Gastrocnemius medialis (tissue), 4 donors: ENCODE measurements at places on chromosomes 3 and 15.

DNA sequence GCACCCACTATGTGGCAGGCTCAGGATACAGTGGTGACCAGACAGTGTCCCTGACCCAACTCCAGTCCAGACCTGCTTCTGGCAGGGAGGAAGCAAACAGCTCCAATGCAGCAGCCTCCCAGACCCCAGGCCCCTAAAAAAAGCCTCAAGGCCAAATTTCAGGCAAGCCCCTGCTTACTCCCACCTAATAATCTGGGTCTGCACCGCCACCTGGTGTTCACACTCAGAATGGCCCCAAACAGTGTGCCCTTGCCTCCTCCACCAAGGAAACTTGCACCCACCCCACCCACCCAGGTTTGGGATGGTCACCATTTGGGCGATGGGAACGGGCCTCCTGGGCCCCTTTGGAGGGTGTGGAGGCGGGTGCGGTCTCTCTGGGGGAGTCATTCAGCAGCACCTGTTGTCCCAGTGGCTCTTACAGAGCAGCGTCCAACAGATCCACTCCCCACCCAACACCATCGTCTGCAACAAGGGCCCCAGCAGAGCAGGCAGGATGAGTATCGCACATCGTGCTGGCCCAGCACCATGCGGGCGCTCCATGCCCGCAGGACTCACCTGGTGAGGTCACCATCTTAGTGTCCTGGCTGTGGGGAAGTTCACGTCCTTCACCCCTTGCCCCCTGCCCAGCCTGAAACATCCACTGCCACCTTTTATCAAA, 17.3 kb downstream of the C3orf18 start:
- H3K4me3 ChIP-seq = no peak overlapping the region
- H3K36me3 ChIP-seq = no peaks in the 10 kb centered on the region
- no peaks in the 10 kb centered on the region for H3K4me1 ChIP-seq

- DNase-seq = no peak
- no peak overlapping the region for H3K27ac ChIP-seq
- no peaks in the 10 kb centered on the region for H3K36me3 ChIP-seq
- no peaks in the 10 kb centered on the region for H3K4me1 ChIP-seq
- H3K27me3 ChIP-seq = no peaks in the 10 kb centered on the region
These were observed 15.6 kb downstream of the RCCD1 start for GRCh38 chr15:90970274-90970673.

DNA sequence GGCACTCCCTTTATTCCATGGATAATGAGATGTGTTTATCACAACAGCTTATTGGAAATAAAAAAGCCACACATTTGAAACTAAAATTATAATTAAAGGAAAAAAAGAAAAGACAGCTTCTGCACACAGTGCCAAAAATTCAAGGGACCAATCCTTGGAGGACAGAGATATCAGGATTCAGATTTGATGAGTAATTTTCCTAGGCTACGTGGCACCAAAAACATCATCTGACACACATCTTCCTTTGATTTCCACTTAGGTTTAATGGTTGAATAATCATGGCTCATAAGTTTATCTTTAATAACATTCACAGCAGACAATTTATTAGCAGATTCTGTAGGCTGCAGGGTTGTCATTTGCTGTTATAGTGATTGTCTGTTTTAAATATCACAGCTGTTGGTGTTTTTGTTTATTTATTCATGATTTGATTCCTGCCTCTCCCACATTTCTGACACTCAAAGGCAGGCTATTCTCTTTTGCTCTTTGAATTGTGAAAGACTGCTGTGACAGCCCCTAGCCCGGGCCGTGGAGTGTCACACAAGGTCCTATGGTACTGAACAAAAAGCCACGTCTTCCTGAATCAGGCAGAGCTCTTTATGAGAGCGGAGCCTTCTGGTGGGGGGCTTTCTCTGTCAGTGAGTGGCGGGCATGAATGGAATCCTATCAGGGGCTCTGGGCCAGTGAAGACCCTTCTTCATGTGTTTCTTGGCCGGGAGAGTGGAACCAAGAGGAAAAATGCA, 708.5 kb downstream of the SQOR start:
- DNase-seq = no peak
- no peak overlapping the region for H3K4me3 ChIP-seq
- no peaks in the 10 kb centered on the region for H3K27me3 ChIP-seq
- H3K4me1 ChIP-seq = no peaks in the 10 kb centered on the region

DNA sequence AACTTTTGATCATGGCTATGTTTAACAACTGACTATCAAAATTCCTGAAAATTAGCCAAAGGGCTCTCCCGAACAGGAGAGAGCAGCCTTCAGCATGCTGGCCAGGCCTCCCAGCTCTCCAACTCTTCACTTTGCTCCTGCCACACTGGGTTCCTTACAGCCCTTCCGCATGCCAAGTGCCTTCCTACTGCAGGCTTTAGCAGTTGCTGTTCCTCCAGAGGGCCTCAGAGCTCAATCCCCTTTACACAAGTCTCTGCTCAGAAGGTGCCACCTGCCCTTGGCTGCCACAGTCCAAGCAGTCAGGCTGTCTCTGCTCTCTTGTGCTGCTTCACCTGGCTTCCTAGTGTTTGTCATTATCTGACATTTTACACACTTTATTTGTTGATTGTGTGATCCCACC, 553.1 kb upstream of the PPP2R3A start:
- no peak overlapping the region for H3K27ac ChIP-seq
- H3K4me1 ChIP-seq = no peaks in the 10 kb centered on the region

- no peak overlapping the region for H3K27ac ChIP-seq
- H3K4me1 ChIP-seq = no peaks in the 10 kb centered on the region
- H3K27me3 ChIP-seq = no peaks in the 10 kb centered on the region
These were observed 273.2 kb upstream of the TOPAZ1 start for GRCh38 chr3:43968465-43968864.

GRCh38 chr3:166836836-166837235, 543.3 kb downstream of the ZBBX start:
- no peaks in the 10 kb centered on the region for H3K27me3 ChIP-seq
- H3K27ac ChIP-seq = no peak overlapping the region
- H3K36me3 ChIP-seq = no peaks in the 10 kb centered on the region
- no peak overlapping the region for H3K4me3 ChIP-seq

GRCh38 chr3:194758716-194759115, 73.0 kb downstream of the FAM43A start:
- no peak overlapping the region for H3K27ac ChIP-seq
- DNase-seq = no peak
- H3K4me1 ChIP-seq = peaks cover 9% of the 10 kb centered on the region
- H3K36me3 ChIP-seq = no peaks in the 10 kb centered on the region
- no peaks in the 10 kb centered on the region for H3K27me3 ChIP-seq
- no peak overlapping the region for H3K4me3 ChIP-seq

DNA sequence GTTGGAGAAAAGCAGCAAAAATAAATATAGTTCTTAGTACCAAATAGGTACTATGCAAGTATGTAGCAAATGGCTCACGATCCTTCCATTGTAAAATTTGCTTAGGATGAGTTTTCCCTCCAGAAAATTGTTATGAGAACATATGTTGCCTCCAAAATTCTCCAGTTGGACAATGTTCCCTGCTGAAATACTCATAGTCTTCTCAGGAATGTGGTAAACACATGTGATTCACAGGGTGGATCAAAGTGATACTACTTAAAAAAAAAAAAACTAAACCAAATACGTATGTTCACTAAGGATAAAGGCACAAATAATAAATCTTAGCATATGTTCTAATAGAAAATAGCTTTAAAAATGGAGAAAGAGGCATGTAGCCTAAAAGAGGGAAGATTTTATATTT, 84.3 kb upstream of the ZNF385D start:
- no peaks in the 10 kb centered on the region for H3K27me3 ChIP-seq
- no peak overlapping the region for H3K4me3 ChIP-seq
- peaks cover 4% of the 10 kb centered on the region for H3K4me1 ChIP-seq

GRCh38 chr3:24680214-24680967, 185.7 kb upstream of the THRB start:
- DNase-seq = peak; percentile 33
- H3K27ac ChIP-seq = no peak overlapping the region
- H3K4me3 ChIP-seq = no peak overlapping the region

DNA sequence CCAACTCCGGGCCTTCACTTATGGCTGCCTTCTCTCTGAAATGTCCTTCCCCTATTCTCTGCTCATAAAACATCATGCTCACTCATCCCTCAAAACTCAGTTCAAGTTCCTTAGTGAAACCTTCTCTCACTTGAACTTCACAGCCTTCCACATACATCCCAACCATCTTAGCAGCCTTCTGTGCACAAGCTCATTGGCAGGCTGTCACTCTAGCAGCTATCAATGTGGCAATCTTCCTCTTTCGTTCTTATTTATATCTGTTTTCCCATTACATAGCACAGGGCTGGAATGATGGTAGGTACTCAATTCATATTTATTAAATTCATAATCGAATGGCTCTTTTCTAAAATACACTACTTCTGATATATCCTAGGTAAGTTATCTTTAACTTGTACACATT, 66.4 kb upstream of the MCTP2 start:
- H3K27me3 ChIP-seq = no peaks in the 10 kb centered on the region
- H3K4me1 ChIP-seq = no peaks in the 10 kb centered on the region
- no peak overlapping the region for H3K4me3 ChIP-seq
- H3K27ac ChIP-seq = no peak overlapping the region
- no peaks in the 10 kb centered on the region for H3K36me3 ChIP-seq

GRCh38 chr3:101898752-101899169, 49.4 kb downstream of the NFKBIZ start:
- H3K4me1 ChIP-seq = no peaks in the 10 kb centered on the region
- H3K27ac ChIP-seq = no peak overlapping the region
- DNase-seq = no peak

DNA sequence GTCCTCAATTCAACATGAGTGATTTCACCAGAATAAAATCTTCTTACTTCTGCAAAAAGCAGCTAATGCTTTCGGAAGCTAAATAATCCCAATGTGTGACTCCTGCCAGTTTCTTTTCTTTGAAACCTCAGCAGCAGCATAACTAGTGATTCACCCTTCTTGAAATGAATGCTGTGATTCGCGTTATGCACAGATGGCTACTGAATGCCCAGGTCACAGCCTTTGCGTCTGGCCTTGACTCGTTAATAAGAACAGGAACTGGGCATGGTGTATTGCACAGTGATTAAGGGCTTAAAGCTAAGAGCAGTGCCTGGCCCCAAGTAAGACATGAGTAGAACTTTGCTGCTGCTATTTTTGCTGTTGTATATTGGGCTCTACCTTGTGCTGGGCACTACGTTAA, 19.0 kb downstream of the CGNL1 start:
- H3K36me3 ChIP-seq = no peaks in the 10 kb centered on the region
- no peak overlapping the region for H3K27ac ChIP-seq
- H3K4me1 ChIP-seq = no peaks in the 10 kb centered on the region
- no peak overlapping the region for H3K4me3 ChIP-seq

GRCh38 chr3:53544357-53544756, 49.9 kb downstream of the CACNA1D start:
- H3K27ac ChIP-seq = no peak overlapping the region
- no peak overlapping the region for H3K4me3 ChIP-seq
- no peak for DNase-seq
- no peaks in the 10 kb centered on the region for H3K36me3 ChIP-seq

DNA sequence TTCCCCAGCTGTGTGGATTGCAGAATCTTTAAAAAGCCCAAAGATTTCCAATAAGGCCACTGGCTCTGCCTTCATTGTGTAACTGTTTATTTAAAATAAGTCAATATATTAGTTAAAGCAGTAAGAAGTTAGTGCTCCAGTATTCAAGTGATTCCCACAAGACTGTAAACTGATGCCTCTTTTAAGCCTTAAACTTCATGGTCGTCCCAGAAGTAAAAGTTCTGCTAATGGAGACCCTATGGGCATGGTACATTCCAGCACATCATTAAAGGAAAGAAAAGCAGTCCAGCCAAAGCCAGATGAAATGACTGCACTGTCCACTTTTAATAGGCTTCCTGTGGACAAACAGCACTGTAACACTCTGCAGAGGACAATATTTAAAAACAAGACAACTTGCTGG, 512.6 kb downstream of the MECOM start:
- H3K4me1 ChIP-seq = peaks cover 18% of the 10 kb centered on the region
- H3K27ac ChIP-seq = no peak overlapping the region
- no peak for DNase-seq
- no peak overlapping the region for H3K4me3 ChIP-seq

GRCh38 chr3:10319251-10319650, 1.7 kb downstream of the SEC13 start:
- H3K4me3 ChIP-seq = no peak overlapping the region
- no peaks in the 10 kb centered on the region for H3K27me3 ChIP-seq
- H3K27ac ChIP-seq = no peak overlapping the region
- DNase-seq = no peak
- no peaks in the 10 kb centered on the region for H3K36me3 ChIP-seq
- H3K4me1 ChIP-seq = peaks cover 20% of the 10 kb centered on the region

GRCh38 chr3:57397175-57398026, 104.9 kb upstream of the ASB14 start:
- H3K4me1 ChIP-seq = no peaks in the 10 kb centered on the region
- DNase-seq = no peak
- no peaks in the 10 kb centered on the region for H3K36me3 ChIP-seq
- H3K4me3 ChIP-seq = no peak overlapping the region
- no peak overlapping the region for H3K27ac ChIP-seq
- H3K27me3 ChIP-seq = no peaks in the 10 kb centered on the region

- no peak overlapping the region for H3K27ac ChIP-seq
- H3K4me3 ChIP-seq = no peak overlapping the region
- no peaks in the 10 kb centered on the region for H3K27me3 ChIP-seq
- no peaks in the 10 kb centered on the region for H3K36me3 ChIP-seq
- no peak for DNase-seq
These were observed 522.3 kb upstream of the CFAP20DC start for GRCh38 chr3:59572106-59572505.

GRCh38 chr3:166570102-166570501, 732.9 kb upstream of the BCHE start:
- no peaks in the 10 kb centered on the region for H3K27me3 ChIP-seq
- no peaks in the 10 kb centered on the region for H3K4me1 ChIP-seq
- DNase-seq = no peak
- H3K27ac ChIP-seq = no peak overlapping the region
- no peaks in the 10 kb centered on the region for H3K36me3 ChIP-seq

GRCh38 chr3:131772269-131773026, 262.4 kb downstream of the CPNE4 start:
- H3K36me3 ChIP-seq = no peaks in the 10 kb centered on the region
- no peaks in the 10 kb centered on the region for H3K27me3 ChIP-seq
- no peak overlapping the region for H3K4me3 ChIP-seq
- no peak for DNase-seq

DNA sequence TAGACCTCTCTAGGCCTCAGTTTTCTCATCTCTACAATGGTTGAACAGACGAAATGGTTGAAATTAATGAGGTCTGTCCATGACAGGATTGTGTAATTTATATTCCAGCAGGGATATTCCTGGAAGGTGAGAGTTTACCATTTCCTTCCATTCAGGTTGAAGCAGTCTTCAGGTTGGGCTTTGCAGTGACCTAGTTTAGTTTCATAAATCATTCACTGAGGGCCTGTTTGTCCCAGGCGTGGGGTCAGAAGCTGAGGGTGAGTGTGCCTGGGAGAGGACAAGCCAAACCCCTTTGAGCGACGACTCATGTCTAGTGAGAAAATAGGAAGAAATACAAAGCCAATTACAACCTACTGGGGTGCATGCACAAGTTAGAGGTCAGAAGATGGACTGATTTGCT, 57.2 kb upstream of the CACNA2D3 start:
- H3K4me1 ChIP-seq = no peaks in the 10 kb centered on the region
- no peak overlapping the region for H3K27ac ChIP-seq
- no peaks in the 10 kb centered on the region for H3K27me3 ChIP-seq
- DNase-seq = no peak
- H3K4me3 ChIP-seq = no peak overlapping the region
- H3K36me3 ChIP-seq = no peaks in the 10 kb centered on the region

- H3K27me3 ChIP-seq = no peaks in the 10 kb centered on the region
- H3K27ac ChIP-seq = no peak overlapping the region
- DNase-seq = no peak
- no peaks in the 10 kb centered on the region for H3K36me3 ChIP-seq
- H3K4me3 ChIP-seq = no peak overlapping the region
These were observed 13.4 kb upstream of the TBC1D5 start for GRCh38 chr3:17755836-17756235.

GRCh38 chr3:72261566-72262564, 476.9 kb upstream of the PROK2 start:
- no peaks in the 10 kb centered on the region for H3K4me1 ChIP-seq
- no peak overlapping the region for H3K27ac ChIP-seq
- H3K4me3 ChIP-seq = no peak overlapping the region
- DNase-seq = no peak
- H3K27me3 ChIP-seq = peaks cover 5% of the 10 kb centered on the region
